ENCODE measurements at places on chromosomes 7 and 10. TPM values are rescaled to one million over a fixed set of nuclear protein-coding genes. Genes with fewer than 3 reads are reported as not detected.

DNA sequence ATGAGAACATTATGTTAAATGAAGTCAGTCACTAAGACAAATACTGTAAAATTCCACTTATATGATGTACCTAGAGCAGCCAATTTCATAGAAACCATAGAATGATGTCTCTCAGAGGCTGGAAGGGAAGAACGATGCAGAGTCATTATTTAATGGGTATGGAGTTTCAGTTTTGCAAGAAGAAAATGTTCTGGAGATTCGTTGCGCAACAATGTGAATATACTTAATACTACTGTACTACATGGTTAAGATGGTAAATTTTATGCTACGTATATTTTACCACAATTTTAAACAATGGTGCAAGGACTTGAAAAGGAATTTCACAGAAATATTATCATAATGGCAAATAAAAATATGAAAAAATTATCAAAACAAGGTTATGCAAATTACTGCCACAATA lies 972.6 kb downstream of the KCNMA1 start:
- no peak for DNase-seq

Gene NEURL1
- 147 TPM for total RNA-seq

- no peak for DNase-seq
Observed at GRCh38 chr7:42198296-42198695, 38.7 kb downstream of the GLI3 start.

Gene TMEM178B
- 1.3 TPM for total RNA-seq

Gene CAMK1D
- 1.8 TPM for total RNA-seq

Gene SLC39A12
- total RNA-seq = not detected

DNA sequence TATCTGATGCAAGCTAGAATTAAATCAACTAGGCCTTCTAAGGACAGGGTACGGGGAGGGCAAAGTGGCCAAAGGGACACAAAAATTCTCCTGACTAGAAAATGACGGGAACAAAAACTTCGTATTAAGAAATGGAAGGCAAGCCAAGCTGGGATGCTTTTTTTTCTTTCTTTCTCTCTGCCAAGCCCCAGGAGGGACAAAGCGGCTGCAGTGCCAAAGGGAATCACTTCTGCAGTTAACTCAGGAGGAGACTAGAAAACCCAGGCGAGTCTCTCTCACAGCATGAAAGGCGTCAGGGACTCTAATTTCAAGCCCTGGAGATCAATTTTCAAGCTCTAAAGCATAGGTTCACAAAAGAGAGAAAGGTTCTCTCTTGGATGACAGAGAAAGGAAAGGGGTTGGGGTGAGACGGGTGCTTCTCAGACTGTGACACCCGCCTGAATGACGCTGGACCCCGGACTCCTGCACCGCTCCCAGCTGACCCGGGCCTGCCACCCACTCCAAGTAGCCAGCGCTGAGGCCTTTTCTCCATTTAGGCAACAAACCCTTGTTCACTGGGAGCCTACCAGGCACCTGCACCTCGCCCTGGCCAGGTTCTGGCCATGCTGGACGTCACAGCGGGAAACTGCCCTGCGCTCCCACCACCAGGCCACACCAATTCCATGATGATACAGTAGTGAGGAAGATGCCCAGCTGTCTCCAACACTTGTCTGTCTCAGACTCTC lies 56.5 kb downstream of the KIAA1549 start:
- DNase-seq = no peak

GRCh38 chr10:4241724-4242345 lies 456.8 kb upstream of the KLF6 start:
- DNase-seq = no peak

DNA sequence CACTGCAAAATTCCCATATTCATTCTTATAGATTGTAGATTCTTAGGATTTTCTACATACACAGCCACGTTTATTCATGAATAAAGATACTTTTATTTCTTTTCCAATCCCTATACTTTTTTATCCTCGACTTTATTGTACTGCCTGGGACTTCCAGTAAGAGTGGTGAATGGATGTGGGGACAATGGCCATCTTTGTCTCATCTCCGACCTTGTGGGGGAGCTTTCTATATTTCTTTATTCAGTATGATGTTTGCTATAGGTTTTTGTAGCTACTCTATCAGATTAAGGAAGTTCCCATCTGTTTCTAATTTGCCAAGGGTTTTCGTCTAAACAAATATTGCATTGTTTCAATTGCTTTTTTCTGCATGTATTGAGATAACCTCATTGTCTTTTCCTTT lies 184.3 kb downstream of the FOXP2 start:
- no peak for DNase-seq

GRCh38 chr10:95315509-95315908 lies 24.7 kb upstream of the PDLIM1 start:
- no peak for DNase-seq

GRCh38 chr7:37988721-37989650 lies 68.5 kb downstream of the EPDR1 start:
- no peak for DNase-seq

GRCh38 chr7:107961405-107961804 lies 41.6 kb downstream of the LAMB1 start:
- DNase-seq = peak; percentile 61

Gene FFAR4
- total RNA-seq = 0.17 TPM

GRCh38 chr10:26931223-26931622 lies 70.5 kb upstream of the ABI1 start:
- DNase-seq = no peak

Gene MMP21
- not detected for total RNA-seq

DNA sequence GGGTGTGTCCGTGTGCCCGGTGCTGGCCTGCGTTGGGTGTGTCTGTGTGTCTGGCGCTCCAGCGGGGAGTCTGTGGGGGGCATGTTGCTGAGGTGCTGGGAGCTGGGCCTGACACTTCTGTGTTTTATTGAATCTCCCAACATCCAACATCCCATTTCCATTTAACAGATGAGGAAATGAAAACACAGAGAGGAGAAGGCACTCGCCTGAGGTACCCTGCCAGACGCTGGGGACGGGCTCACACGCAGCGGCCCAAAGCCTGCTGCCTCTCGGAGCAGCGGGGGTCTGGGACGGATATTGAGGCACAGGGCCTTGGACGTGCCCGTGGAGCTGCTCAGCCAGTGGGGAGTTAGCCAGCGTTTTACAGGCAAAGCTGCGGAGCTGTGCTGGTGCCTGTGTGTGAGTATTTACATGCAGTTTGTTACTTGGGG lies 133.9 kb downstream of the DNAJB6 start:
- DNase-seq = no peak

DNA sequence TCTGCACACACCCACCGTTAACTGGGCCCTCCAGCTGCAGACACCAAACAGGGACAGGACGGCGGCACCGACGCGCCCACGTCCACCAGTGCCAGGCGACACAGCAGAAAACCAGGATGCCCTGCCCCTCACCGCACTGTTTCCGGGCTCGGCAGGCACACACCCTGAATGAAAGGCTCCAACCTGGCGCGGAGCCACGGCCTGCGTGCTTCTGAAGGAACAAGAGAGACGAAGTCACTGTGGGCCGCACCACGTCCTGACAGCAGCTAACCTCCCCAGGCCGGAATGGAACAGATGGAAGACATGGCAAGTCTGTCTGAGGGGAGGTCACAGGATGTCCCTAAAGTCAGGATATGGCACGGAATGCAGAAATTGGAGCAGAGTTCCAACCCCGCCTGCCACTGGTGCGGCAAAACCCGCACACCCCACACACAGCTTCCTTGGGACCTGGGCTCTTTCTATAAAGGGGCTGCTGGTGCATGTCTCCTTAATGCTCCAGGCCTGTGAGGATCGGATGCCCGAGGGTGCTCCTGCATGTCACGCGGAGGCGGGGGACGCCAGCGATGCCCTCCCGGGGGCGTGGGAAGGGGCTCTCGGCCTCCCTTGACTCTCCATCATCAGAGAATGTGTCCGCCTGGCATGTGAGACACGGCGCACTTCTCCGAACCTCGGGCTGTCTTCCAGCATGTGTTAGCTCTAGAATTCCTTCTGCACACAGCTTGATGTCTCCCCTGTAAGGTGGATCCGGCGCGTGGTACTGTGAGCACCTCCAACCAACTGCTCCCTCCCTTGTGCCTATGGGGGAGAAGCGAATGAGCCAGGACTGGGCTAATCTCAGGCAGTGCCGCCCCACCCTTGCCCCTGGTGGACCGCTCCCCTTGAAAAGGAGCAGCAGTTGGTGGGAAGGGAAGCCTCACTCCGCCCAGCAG lies 3.9 kb upstream of the GPER1 start:
- DNase-seq = no peak

GRCh38 chr10:33423154-33423529 lies 88.7 kb upstream of the NRP1 start:
- no peak for DNase-seq

GRCh38 chr7:49255054-49255453 lies 330.7 kb downstream of the CDC14C start:
- DNase-seq = no peak

- no peak for DNase-seq
Observed at GRCh38 chr10:132100091-132100481, 34.3 kb downstream of the JAKMIP3 start.

DNA sequence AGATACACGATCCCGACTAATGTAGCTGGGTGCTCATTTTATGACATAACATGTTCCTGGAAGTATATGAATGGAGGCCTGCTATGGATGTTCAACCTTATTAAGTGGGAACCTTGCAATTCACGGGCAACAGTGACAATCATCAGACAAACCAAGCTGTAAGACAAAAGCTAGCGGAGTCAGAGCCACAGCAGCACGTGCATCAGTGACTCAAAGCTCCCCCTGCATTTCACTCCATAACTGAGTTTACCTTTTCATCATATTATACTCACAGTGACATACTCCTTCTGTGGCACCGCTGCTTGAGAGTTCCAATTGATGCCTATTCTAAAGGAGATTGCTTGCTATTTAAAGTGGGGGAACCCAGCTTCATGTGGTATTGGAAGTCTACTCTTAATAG lies 176.0 kb upstream of the PITRM1 start:
- DNase-seq = no peak

- no peak for DNase-seq
Observed at GRCh38 chr7:100093054-100093453, 4.3 kb downstream of the COPS6 start.

- DNase-seq = peak; percentile 53
Observed at GRCh38 chr10:78981970-78982281, 86.8 kb upstream of the ZMIZ1 start.

DNA sequence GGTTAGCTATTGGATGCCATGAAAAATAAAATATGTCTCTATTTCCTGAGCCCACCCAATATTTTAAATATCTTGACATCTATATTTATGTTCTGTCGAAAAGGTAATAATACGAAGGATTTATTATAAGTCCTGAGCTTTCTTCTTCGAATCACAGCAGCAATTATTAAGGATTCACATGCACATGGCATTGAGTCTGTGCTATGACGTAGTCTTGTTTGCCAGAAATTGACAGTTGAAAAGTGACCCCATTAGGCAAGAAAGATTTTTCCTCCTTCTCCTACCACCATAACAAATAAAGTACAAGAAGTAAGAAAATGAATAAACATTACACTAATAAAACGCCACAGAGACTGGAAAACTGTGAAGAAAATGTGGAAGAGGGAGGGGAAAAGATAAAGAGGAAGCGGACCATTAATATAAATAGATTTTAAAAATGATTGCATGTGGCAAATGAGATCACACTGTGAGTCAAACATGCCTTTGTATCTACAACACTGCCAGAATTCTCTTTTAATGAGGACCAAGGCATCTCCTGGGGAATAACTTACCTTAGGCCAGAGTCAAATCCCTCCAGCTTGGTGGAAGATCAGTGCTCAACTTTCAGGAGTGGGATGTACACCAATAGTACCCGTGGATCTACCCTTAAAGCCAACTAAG lies 21.6 kb downstream of the FZD1 start:
- DNase-seq = no peak

DNA sequence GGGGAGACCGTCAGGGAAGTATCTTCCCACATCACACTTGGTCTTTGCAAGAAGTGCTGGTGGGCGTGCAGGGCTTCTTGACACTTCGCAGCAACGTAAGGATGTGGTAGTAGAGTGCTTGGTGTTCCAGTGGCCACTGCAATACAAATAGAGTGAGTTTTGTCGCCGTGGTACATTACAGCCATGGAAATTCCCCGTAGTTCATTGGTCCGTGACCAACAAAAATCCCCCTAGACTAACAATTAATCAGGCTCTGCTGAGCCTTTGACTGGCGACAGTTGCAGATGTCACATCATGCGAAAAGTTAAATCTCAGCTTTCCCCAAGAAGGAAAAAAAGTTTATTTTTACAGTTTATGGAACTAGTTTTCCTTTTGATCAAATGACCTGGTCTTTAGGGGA lies 134.7 kb downstream of the MGMT start:
- no peak for DNase-seq

GRCh38 chr10:6300106-6300783 lies 97.5 kb downstream of the PFKFB3 start:
- DNase-seq = no peak

GRCh38 chr7:54783952-54784351 lies 24.9 kb upstream of the SEC61G start:
- no peak for DNase-seq

- DNase-seq = no peak
Observed at GRCh38 chr10:131646551-131647525, 254.0 kb upstream of the PPP2R2D start.

DNA sequence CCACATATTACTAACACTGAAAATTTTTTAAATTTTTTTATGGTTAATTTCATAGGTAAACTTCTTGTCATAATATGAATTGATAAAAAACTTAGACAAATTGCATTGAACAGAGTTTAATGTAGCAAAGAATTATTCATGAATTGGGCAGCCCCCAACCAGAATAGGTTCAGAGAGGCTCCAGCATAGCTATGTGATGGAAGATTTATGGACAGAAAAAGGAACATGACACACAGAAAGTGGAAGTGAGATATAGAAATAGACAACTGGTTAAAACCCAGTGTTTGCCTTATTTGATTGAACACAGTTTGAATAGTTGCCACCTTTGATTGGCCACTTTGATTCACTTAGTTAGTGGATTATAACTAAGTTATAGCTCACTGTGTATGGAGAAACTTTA lies 87.2 kb downstream of the AHR start:
- no peak for DNase-seq

- no peak for DNase-seq
Observed at GRCh38 chr10:4066581-4067390, 281.8 kb upstream of the KLF6 start.

- no peak for DNase-seq
Observed at GRCh38 chr10:130430852-130431704, 294.9 kb downstream of the GLRX3 start.

DNA sequence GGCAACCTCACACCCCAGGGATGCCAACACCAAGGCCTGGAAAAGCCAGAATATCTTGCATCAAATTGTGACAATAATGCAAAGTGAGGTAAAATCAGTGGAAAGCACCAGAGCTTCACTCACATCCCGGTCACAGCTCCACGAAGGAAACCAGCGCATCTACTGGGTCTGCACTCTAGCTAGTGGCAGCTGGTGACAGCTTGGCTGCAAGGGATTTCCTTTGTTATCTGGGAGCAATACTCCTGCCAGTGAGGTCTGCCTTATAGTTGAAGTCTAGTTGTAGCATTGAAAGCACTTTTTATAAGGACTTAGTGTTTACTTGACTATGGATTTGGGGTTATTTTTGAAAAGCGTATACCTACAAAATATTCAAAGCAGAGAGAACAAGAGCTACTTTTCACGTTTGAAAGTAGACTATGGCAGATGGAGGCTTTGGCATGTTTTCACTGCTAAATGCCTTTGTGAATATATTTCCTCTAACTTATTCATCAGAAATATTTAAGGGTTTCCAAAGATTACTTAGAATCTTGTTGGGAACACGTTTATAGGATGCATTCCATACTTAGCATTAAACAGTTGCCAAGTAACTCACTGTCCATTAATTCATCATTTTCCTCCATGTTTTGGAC lies 26.1 kb downstream of the WDFY4 start:
- DNase-seq = no peak
